ENCODE measurements at places on chromosomes 16 and 17.

GRCh38 chr17:15321556-15322251, 19.7 kb downstream of the TEKT3 start:
- no peak for DNase-seq

DNA sequence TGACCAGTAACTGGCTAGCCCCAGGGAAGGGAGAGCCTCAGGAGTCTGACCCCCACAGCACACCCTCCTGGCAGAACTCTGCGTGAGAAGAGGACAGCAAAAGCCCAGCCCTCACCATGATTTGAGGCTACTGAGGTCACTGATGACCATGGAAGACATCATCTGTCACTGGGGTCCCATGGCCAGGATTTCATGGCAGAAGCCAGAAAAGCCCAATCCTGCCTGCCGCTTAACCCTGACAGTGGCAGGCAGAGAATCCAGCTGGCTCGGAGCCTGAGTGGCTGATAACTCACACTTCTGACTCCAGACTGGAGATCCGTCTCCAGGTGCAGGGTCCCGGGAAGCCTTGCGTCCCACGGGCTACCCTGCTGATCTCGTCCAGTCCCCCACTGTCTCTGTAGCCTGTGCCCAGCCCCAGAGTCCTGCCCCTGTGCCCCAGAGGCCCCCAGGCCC, 17.5 kb downstream of the GRIN2C start:
- DNase-seq = no peak

GRCh38 chr16:87762620-87763019, 3.2 kb downstream of the KLHDC4 start:
- DNase-seq = no peak

- no peak for DNase-seq
Observed at GRCh38 chr16:14109077-14109775, 38.1 kb downstream of the MRTFB start.

DNA sequence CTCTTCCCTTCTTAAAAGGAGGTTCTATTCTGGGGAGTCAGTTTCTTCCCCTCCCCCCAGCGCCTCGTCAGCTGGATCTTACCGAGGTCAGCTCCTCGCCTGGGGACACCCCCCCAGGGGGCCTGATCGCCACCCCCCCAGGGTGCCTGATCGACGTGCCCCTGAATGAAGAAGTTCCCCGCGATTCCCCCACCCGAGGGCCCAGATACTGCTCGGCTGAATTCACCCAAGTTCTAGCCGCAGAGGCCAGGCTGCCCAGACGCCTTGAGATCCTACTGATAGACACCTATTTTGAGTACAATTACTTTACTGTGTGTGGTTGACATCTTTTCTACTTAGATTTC, 1.4 kb downstream of the RAB11FIP3 start:
- DNase-seq = no peak

- DNase-seq = no peak
Observed at GRCh38 chr17:49069585-49070273, 62.8 kb upstream of the B4GALNT2 start.

GRCh38 chr17:78237401-78238012, 6.1 kb downstream of the TMEM235 start:
- no peak for DNase-seq

DNA sequence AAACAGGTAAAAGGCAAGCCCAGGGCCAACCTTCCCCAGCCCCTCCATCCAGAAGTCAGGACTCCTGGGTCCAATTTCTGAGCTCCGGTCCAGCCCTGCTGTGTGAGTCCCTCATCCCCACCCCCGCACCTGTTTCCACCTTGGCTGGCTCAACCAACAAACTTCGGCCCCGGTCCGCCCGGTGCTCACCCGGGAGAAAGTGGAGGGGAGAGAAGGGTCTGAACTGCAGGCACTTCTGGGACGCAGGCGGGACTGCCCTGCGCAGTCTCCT, 541 bp downstream of the RHBDF2 start:
- DNase-seq = no peak

- DNase-seq = no peak
Observed at GRCh38 chr17:67105213-67105612, 60.9 kb downstream of the CACNG1 start.

- no peak for DNase-seq
Observed at GRCh38 chr17:45770632-45771270, 13.4 kb upstream of the CRHR1 start.

DNA sequence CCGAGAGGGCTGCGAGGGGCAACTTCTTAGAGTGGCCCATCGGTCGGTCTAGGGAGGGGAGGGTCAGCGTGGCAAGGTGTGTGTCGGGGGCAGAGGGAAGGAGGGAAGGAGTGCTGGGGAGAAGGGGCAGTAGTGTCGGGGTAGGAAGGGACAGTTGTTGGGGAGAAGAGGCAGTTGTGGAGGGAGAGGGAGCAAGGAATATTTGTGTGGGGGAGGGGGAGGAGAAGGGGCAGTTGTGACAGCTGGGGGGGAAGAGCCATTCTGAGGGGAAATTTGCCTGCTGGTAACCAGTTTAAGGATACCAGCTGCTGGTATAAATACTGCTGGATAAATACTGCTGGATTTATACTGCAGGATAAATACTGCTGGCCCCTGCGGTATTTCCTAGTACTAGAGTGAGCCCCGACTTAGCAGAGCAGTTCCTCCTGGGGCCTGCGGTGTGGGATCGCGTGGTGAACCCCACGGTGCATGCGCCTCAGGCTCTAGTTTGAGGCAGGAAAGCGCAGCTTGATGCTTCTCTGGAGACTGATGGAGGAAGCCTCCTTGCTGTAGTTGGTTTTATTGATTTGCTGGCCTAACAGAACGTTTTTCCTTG, 309 bp downstream of the DNAH2 start:
- no peak for DNase-seq

DNA sequence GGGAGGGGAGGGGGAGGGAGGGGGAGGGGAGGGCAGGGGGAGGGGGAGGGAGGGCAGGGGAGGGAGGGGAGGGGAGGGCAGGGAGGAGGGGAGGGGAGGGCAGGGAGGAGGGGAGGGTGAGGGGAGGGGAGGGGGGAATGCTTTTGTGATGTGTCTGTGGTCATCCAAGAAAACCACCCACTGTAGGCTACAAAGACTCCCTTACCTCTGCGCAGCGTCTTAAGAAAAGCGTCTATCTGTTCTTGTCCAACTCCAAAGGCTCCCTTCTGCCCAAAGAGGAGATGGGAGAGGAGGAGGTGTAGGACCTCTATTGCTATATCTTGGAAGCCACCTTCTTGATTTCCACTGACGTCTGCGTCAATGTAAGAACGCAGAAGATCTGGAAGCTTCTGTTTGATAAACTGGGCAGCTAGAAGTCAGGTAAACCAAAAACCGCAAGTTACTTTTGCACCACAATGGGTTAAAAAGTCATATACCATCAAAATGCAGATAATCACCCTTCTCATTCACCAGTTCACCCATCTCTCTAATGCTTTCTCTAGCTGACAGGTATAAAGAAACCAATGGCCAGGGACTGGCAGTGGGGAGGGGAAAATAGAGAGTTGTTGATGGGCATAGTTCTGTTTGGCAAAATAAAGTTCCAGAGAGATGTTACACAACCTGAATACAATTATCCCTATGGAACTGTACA, 43.1 kb downstream of the CNOT1 start:
- no peak for DNase-seq

- no peak for DNase-seq
Observed at GRCh38 chr16:9607515-9608230, 516.2 kb downstream of the HAPSTR1 start.

DNA sequence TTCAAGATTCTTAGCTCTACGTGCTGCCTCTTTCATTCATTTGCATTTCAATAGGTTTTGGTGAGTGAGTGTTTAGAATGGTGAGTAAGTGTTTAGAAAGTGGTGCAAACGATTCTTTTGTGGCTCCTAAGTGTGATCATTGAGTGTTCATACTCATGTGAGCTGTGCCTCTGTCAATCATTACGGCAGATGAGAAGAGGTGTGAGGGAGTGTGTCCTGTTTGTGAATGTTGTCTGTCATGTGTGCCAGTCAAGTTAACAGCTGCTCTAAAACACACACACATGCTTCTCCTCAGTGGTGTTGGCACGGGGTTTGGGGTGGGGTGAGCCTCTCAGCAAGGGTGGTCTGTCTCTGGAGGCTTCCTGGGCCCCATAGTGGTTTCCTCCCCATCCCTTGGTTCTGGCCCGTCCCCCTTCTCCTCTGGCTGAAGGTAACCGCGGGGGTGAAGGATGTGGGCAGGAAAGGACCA, 11.4 kb downstream of the MYL4 start:
- no peak for DNase-seq

DNA sequence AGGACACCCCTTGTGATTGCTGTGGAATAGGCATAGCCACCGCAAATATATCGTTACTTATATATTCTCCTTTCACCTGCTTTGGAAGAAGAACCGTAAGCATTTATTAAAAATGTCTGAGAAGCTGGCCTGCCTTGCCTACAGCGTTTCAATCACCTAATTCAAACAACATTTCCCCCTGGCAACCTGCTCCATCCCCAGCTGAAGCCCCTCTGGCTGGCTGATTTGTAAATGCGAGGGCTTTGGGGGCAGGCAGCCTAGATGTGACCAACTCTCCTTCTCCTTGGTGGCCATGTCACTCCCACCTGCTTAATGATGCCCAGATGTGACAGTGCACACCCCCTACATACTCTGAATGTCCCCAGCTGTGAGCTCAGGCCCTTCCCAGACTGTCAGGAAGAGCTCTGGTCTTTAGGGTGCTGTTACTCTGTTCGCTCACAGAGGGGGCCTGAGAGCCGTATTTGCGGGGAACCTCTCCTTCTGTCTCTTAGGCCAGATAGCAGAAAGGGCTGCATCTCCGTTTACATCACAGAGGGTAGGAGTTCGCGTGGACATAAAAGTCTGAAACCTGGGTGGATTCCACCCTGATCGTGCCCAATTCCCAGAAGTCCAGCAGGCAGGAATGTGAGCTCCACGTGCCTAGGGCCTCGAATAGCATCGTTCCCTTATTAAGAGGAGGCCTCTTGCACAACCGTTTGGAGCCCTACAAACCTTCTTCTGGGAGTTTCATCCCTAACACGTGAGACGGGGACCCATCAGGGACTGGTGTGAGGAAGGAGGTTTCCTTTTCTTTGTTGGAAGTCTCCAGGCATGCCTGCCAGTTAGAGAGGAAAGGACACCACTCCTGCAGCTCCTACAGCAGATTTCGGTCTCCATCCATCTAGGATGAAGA, 2.4 kb upstream of the SDK2 start:
- DNase-seq = no peak

DNA sequence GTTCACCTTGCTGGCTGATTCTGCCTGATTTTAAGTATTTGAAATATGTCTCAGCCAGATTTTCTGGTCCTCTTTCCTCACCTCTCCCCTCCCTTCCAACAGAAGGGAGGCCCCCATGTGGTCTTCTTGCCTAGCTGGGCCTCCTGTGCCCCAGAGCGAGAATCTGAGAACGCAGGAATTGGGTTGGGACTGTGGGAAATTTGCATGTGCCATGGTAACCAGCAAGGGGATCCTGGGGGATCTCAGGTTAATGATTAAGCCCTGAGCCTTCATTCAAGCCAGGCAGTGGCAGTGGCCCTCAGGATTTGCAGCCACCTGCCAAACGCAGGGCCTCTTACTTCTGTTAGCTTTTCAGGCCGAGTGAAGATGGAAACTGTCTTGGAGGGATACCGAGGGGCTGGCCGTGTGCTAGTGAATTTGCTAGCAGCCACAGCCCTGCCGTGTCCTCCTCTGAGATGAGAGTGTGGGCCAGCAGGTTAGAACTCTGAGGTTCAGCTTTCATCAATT, 40.2 kb downstream of the KSR1 start:
- DNase-seq = no peak

DNA sequence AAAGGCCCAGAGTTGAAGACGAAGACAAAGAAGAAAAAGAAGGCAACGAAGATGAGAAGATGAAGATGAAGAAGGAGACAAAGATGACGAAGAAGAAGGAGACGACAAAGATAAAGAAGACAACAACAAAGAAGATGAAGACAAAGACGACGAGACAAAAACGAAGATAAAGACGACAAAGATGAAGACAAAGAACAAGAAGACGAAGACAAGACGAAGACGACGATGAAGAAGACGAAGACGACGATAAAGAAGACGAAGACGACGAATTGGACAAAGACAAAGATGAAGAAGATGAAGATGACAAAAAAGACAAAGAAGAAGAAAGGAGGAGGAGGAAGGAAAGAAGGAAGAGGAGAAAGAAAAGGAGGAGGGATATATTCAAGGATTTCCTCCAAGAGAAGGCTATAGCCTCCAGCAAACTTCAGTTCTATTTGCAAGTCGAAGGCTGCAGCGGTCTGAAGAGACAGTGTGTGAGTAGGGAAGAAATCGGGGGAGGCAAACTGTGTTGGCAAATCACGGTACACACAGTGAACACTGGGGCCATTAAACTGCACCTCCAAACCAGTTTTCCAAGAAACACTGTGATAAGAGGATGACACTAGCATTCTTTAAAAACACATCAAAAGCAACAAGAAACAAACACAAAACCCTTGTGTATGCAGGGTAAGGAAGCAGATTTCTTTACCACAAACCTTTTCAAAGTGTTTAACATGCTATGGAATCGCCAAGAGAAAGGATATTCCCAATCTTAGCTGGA, 40.5 kb downstream of the MARF1 start:
- DNase-seq = no peak

DNA sequence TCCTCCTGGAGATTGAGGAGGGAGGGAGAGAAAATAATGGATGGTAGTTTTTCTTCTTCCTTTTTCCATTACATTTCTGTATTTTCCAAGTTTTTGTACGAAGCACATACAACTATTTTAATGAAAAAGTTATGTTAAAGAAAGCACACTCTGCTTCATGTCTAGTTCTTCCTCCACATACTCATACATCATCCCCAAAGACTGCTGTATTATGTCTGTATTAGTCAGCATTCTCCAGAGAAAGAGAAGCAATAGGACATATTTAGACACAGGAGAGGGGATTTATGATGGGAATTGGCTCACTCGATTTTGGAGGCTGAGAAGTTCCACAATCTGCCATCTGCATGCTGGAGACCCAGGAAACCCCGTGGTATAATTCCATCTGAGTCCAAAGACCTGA, 10.1 kb upstream of the ACSM2A start:
- no peak for DNase-seq

- no peak for DNase-seq
Observed at GRCh38 chr16:81624760-81625543, 154.1 kb upstream of the PLCG2 start.

DNA sequence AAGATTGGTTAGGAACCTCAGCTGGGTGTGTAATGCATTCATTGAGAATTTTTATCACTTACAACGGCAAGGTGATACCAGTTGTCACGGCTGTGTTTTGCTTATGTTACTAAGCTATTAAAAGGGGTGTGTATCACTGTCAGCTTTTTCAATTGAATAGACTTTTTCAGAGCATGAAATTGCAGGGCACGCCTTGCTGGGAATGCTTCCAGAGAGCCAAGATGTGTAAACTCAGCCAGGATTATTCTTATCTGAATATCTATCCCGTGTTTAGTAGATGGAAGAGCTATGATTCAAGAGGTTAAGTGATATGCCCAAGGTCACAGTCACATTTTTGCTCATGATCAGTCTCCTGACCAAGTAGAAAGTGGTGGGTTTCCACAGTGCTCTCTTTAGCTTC, 6.6 kb upstream of the TEKT3 start:
- no peak for DNase-seq

DNA sequence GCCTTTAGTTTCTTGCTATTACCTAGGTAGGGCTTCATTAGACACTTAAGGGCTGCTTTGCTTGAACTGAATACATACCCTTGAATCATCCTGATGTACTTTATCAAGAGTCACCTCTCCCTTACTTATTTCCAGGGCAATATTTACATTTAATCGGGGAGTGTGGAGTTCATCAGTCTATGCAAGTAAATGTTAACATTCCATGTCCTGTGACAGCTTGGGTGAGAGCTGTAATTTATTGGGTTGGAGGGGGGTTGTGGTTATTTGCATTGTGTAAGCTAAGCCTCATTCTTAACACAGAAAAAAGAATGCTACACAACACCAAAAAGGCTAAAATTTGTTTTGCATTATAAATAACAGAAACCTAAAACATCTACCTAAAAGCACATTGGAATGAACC, 16.7 kb downstream of the KCNJ16 start:
- DNase-seq = no peak
